ENCODE measurements at places on chromosomes 4 and X.
A peak's percentile ranks its signal among the peaks of the same experiment; 100 is the strongest.

- no peak for DNase-seq
These were observed 41.0 kb upstream of the ZNF330 start for GRCh38 chr4:141179474-141180373.

- DNase-seq: peak; percentile 43
These were observed 848 bp upstream of the KCND1 start for GRCh38 chrX:48972220-48973164.

DNA sequence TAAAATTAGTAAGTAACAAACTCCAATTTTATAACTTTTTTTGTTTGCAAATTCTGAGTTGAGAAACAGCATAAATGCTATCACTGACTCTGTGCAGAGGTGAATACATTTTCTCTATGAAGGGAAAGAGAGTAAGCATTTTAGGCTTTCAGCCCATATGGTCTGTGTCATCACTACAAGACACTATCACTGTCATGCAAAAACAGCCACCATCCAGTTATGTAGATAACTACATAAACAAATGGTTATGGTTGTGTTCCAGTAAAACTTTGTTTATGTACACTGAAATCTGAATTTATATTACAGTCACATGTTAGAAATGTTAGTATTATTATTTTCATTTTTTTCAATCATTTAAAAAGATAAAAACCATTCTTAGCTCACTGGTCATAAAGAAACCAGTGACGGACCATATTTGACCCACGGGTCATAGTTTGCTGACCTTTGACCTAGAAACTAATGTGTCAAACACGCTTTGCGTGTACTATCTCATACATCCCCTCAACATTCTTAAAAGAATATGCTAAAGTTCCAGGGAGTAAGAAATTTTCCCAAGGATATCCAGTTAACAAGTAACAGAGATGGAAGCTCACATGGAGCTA, 29.1 kb downstream of the RASGEF1B start:
- no peak for DNase-seq

- DNase-seq: no peak
These were observed 55.1 kb upstream of the GUCY1A1 start for GRCh38 chr4:155611501-155611900.

DNA sequence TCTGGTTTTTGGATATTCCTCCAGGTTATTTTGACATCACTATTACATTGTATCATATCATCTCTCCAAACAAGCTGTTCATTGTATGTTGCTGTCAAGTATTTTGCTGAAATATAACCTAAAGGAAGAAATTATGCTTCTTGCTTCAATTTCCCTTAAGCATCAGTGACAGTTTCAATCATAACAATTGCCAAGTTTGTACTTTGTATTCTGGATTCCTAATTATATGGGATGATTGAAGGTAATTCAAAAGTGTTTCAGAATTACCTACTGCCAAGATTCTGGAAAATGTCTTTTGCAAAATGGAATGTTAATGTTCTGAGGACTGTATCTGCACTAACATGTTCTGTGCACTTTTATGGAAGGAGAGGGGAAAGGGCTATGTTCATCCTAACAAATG, 228.7 kb downstream of the PRDM5 start:
- no peak for DNase-seq

DNA sequence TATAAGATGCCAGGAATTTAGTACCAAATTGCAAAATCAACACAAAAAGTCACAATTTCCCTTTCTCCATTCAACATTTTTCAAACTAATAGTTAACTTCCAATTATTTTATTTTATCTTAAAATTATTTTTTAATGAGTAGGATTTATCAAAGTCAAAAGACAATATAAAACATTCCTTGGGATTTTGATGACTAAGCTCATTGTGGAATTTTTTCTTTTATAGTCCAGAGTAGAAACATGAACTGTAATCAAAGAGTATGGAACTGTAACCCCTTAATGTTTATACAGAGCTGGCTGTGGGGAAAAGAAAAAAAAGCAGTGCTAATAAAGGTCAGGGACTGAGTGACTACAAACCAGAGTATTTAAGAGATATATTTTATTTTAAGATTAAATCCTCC, 368.6 kb upstream of the CPXCR1 start:
- DNase-seq: no peak

GRCh38 chrX:1484638-1485019, 31.9 kb upstream of the ASMTL start:
- no peak for DNase-seq

- DNase-seq: peak; percentile 35
These were observed 39.9 kb downstream of the APBB2 start for GRCh38 chr4:41174444-41174843.

- peak; percentile 72 for DNase-seq
These were observed 65.0 kb downstream of the PHEX start for GRCh38 chrX:22097012-22097694.

DNA sequence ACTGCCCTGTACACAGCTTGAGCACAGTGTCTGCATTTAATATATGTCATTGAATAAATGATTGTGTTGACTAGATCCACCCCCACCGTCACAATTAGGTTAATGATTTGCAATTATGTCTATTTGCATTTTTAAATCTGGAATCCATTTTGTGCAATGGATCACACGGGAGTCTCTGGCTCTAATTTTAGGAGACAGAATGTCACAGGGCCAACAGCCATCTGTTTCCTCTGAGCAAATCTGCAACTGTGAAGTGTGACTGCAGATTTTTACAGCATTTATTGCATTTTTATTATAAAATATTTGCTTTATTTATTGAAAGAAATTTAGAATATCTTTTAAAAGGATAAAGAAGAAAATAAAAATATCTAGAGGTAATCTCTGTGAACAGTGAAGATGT, 316.8 kb downstream of the HS3ST1 start:
- DNase-seq: no peak

DNA sequence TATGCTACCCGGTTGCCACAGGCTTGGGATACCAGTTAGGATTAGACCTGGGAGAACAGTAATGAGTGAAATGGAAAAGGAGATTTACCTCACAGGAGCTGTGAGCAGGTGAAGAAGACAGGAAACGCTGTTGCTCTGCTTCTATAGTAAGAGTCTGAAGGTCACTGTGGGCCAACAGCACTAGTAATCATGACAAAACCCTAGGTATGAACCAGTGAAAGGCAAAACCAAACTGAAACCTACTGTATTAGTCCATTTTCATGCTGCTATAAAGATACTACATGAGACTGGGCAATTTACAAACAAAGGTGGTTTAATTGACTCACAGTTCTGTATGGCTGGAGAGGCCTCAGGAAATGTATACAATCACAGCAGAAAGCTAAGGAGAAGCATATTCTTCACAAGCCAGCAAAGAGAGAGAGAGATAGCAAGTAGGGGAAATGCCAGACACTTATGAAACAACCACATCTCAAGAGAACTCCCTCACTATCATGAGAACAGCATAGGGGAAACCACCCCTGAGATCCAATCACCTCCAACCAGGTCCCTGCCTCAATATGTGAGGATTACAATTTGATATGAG, 736.7 kb upstream of the INTU start:
- DNase-seq: no peak

DNA sequence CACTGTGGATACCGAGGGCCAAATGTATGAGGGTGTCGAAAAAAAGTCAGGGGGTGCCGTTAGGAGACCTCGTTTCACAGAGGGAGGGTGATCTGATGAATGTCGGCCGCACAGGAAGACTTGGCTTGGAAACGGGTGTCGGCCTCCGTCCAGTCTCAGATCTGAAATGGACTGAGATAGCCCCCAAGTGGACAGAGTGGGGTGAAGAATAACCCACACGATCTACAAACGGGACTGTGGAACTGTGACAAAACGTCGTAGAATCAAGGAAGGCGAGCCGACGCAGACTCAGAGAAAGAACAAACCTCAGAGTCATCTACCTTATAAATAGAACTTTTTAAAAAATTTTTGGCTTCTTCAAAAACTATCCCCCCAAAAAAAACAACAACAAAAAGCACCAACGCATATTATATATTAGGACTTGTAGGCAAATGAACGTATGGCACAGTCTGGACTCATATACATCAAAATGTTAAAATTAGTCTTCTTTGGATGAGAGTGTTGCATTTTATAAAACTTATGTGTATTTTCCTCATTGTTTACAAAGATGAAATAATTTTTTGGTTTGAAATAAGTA, 63.8 kb upstream of the IRF2 start:
- peak; percentile 88 for DNase-seq

DNA sequence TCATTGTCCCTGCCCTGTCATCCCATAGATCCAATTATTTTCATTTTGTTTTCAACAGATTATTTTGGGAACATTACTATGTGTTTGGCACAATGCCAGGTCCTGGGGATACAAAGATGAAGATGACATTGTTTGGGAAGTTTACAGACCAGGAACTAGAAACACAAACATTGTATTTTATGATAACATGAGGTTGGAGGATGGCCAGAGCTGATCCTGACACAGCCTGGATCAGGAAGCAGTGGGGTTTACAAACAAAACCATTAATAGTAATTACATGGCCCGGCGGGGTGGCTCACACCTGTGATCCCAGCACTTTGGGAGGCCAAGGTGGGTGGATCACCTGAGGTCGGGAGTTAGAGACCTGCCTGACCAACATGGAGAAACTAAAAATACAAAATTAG, 29.9 kb downstream of the CLRN2 start:
- DNase-seq: no peak

GRCh38 chrX:1336948-1337779, 579 bp downstream of the IL3RA start:
- DNase-seq: no peak

- DNase-seq: no peak
These were observed 23.6 kb upstream of the HGFAC start for GRCh38 chr4:3418029-3418762.

DNA sequence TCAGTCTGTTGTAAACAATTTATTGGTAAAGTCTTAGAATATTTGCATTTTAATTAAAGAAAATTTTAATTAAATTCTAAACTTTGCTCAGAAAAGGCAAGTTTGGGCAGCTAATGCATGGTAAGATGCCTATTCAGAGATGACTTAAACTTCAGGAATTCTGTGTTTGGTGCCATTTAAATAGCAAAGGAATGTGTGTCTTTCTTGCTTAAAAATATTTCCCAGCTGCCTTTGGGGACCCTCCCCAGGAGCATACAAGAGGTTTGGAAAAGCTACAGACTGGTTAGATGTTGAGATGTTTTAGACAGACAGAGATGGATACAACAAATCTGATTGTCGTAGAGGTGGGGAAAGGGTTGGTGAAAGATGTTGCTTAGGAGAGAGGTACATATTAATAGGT, 36.5 kb downstream of the AFF2 start:
- DNase-seq: peak; percentile 54

DNA sequence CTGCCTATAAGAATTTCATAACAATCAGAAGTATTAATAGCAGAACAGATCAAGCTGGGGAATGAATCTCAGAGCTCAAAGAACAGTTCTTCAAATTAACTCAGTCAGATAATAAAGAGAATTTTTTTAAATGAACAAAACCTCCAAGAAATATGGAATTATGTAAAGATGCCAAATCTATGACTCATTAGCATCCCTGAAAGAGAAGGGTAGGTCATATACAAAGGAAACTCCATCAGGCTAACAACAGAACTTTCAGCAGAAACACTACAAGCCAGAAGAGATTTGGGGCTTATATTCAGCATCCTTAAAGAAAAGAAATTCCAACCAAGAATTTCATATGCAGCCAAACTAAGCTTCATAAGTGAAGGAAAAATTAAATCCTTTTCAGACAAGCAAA, 28.6 kb downstream of the CBR4 start:
- DNase-seq: no peak

GRCh38 chrX:67543818-67544217, at the start of gene AR:
AR (plus strand) TSS chrX:67544021; CDS start chrX:67545147, 1,126 bp downstream.
- peak; percentile 54 for DNase-seq

- DNase-seq: no peak
These were observed 16.9 kb downstream of the CXCL3 start for GRCh38 chr4:74021601-74022000.

DNA sequence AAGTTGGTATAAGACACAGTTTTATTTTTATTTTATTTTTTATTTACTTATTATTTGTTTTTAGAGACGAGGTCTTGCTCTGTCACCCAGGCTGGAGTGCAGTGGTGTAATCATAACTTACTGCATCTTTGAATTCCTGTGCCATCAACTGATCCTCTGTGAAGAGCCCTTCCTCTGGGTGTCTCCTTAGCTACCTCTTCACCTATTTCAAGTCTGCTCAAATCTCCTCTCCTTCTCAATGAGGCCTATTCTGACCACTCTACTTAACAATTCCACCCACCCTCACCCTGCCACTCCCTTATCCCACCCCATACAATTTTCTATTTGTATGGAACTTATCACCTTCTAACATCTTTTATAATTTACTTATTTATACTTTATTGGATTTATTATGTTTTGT, 183.4 kb downstream of the PPP3CA start:
- peak; percentile 33 for DNase-seq

- no peak for DNase-seq
These were observed 175.4 kb upstream of the ATP6AP2 start for GRCh38 chrX:40405399-40405798.

DNA sequence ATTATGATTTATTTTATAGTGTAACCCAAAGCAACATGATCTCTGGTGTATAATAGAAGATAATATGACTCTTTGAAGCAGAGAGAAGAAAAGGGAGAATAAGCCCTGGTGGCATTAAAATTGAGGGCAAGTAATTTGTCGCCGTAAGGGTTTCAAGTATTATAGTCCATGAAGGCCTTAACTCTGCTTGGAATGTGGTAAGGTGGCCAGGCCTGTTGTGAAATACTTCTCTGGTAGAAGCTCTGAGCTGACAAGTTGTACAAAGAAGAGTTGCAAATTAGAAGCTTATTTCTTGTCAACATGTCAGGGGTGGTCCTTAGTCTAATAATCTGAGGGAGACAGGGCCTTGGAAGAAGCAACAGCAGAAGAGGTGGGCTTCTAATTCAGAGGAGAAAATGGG, 151.7 kb upstream of the HHIP start:
- DNase-seq: no peak

DNA sequence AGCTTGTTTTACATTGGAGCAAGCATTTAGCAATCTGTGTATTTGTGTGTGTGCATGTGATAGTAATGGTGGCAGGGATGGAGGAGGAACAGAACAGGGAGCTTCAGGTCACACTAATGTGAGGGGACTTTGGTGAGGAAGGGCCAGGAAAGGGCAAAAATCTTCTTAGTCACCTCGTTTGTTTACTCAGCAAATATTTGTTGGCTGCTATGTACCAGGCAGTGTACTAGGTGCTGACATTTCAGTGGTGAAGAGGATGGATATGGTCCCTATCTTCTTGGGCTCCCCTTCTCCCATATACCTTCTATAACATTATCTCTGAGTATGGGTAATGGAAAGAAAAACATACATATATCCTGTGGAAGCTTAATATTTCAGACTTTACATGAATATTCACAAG, 48.5 kb upstream of the HDAC8 start:
- DNase-seq: no peak

DNA sequence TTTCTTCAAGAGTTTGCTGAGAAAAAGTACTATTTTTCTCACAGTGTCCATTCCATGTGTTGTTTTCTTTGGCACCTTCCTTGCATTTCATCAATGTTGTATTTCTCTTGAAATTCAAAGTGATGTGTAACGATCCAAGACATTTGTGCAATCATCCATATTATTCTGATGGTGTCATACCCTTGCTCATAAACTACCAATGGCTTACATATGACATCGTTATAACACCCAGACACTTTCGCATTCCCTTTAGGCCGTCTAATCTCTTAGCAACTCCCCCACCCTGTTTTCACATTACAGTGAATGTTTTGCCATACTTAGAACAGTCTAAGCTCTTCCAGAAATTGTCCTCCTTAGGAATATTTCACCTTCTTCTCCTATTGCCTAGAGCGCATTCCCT, 1779.0 kb downstream of the PCDH7 start:
- peak; percentile 36 for DNase-seq

GRCh38 chrX:46366381-46367207, 178.6 kb downstream of the ZNF674 start:
- DNase-seq: no peak

- peak; percentile 9 for DNase-seq
These were observed 444.3 kb upstream of the GRIA3 start for GRCh38 chrX:122739770-122740169.

GRCh38 chrX:45006002-45006800, 133.2 kb downstream of the KDM6A start:
- no peak for DNase-seq

Measured in AG10803 (cell line).